ELF-1 (cell line): ENCODE measurements at places on chromosomes 7 and 10.

DNA sequence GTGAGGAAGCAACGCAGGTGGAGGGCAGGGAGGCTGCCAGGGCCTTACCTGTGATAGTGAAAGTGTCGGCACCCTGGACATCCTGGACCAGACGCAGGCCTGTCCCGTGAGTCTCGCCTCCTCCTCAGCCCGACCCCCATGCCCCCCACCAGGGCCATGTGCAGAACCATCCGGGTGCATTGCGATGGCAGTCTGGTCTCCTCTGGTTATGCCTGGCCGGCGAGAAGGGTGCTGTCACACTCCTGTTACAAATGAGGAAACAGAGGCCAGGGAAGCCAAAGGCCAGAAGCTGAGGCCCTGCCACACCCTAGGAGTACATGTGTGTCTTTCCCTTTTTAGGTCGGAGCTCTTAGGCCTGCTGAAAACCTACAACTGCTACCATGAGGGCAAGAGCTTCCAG lies 7.2 kb downstream of the DEPP1 start:
- no peak for DNase-seq

DNA sequence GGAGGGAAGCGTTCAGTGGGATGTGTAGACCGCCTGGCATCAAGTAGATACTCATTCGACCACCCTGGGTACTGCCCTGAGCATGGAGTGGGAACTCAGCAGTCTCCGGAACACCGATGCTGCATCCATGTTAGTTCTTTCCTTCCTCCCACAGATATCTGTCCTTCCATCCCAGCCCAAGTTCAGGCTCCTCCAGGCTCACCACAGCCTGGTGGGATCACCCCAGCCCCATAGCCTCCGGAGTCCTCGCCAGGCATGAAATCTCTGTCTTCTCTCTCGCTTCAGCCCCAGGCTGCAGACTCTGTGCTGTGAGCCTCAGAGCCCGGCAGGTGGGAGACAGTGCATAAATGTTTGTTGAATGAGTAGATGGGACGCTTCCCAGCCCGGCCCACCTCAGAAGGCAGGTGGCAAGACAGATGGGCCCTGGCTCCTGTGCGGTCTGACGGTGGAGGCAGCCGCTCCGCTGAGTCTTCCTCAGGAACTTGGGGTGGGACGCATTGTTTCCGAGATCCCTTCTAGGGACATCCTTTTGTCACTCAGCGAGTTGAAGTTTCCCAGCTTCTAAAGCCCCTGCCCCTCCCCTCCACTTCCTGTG lies 42.9 kb downstream of the ELFN1 start:
- DNase-seq = no peak

DNA sequence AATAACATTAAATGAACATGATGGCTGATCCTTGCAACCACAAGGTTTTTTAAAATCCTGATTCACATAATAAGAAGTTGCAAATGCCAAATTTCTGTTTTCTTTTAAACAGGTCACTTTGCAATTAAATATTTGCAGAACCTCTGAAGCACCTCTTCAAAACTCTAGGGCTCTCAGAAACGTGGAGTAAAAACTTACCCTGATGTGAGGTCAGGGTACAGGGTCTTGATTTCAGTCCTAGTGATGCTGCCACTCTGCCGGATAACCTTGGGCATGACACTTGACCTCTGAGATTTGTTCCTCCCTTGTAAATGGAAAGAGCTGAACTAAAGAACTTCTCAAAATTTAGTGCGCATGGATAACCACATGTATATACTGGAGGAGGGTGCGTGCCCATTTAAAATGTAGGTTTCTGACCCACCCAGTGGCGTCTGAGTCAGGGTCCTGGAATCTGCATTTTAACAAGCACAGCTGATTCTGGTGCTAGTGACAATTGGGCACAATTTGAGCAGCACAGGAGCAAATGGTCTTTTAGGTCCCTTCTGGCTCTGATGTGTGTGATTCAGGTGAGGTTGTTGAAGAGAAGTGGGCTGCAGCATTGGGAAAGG lies 35.5 kb upstream of the TNPO3 start:
- DNase-seq = no peak

GRCh38 chr10:128784444-128784843 lies 658.2 kb upstream of the MKI67 start:
- no peak for DNase-seq

GRCh38 chr10:28366994-28367393 lies 64.1 kb upstream of the MPP7 start:
- DNase-seq = no peak
